ENCODE measurements at places on chromosomes 4 and X. TPM values are rescaled to one million over a fixed set of nuclear protein-coding genes. Genes with fewer than 3 reads are reported as not detected.

- no peaks in the 10 kb centered on the region for H3K4me1 ChIP-seq
- no peak overlapping the region for H3K4me3 ChIP-seq
- no peak overlapping the region for H3K27ac ChIP-seq
- H3K36me3 ChIP-seq = no peaks in the 10 kb centered on the region
Observed at GRCh38 chr4:184655889-184656869, 6.6 kb downstream of the PRIMPOL start.

Gene SOWAHB
- total RNA-seq = 6.3 TPM

GRCh38 chr4:83651846-83652245 lies 115.9 kb downstream of the GPAT3 start:
- peaks cover 8% of the 10 kb centered on the region for H3K4me1 ChIP-seq
- no peaks in the 10 kb centered on the region for H3K36me3 ChIP-seq
- no peaks in the 10 kb centered on the region for H3K27me3 ChIP-seq
- peak overlapping the region; percentile 43 for H3K27ac ChIP-seq
- peak; percentile 66 for DNase-seq

- no peaks in the 10 kb centered on the region for H3K4me1 ChIP-seq
- no peak overlapping the region for H3K27ac ChIP-seq
- DNase-seq = no peak
- H3K27me3 ChIP-seq = no peaks in the 10 kb centered on the region
- H3K4me3 ChIP-seq = no peak overlapping the region
Observed at GRCh38 chr4:130023088-130023487, 927.1 kb downstream of the C4orf33 start.

DNA sequence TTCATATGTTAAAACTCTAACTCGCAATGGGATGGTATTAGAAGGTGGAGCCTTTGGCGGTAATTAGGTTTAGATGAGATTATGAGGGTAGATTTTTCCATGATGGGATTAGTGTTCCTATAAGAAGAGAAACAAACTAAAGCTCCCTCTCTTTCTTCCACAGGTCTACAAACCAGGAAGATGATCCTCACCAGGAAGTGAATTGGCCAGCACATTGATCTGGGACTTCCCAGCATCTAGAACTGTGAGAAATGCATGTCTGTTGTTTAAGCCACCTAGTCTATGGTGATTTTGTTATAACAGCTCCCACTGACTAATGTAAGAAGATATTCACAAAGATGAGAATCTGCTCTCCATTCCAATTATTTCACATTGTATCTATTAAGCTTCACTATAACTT lies 2266.9 kb downstream of the PCDH7 start:
- H3K4me3 ChIP-seq = no peak overlapping the region
- DNase-seq = no peak
- peaks cover 21% of the 10 kb centered on the region for H3K4me1 ChIP-seq

DNA sequence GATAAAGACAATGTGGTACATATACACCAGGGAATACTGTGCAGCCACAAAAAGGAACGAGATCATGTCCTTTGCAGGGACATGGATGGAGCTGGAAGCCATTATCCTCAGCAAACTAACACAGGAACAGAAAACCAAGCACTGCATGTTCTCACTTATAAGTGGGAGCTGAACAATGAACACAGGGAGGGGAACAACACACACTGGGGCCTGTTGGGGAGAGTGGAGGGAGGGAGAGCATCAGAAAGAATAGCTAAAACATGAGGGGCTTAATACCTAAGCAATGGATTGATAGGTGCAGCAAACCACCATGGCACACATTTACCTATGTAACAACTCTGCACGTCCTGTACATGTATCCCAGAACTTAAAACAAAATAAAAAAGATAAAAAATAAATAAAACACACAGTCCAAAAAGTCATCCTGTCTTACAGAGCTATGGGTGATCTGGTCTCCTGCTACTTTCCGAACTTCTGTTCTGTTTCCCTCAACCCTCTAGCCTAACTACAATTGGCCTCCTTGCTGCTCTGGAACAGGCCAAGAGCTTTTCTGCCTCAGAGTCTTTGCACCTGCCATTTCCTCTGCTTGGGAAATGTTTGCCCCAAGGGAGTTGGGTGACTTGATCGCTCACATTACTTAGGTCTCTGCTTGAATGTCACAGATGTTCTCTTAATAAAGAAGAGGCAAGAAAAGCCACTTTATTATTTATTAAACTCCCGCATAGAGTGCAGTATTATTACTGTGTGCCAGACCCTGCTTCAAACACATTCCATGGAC lies 1.1 kb upstream of the CD38 start:
- H3K27me3 ChIP-seq = no peaks in the 10 kb centered on the region
- no peak for DNase-seq
- no peaks in the 10 kb centered on the region for H3K36me3 ChIP-seq

DNA sequence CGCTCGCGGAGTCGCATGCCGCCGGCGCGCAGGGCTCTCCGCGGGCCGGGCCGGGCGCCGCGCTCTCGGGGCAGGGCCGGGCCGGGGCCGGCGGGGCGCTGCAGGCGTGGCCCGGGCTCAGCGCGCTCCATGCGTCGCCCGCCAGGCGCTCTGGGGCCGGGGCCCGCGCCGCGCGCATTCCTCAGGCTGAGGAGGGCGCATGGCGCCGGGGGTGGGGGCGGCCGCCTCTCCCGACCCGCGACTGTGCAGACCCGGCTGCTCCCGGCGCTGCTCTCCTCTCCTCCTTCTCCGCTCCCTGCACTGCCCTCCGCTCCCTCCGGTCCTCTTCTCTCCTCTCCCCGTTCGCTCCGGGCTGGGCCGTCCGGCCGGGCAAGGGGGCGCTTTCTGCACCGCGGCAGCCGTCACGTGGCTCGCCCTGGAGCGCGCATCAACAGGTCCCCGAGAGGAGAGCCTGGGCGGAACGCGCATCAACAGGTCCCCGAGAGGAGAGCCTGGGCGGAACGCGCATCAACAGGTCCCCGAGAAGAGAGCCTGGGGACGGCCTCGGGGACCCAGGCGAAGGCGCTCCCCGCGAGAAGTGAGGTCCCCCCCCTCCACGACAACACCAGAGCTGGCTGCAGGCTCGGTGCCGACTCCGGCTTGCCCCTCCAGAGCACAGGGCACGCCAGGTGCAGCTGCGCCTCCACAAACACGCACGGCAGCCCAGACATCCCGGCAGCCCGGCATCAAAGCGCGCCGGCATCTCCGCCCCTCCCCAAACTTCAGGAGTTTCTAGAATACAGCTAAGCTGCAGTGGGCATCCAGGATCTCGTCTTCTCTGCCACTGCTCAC lies 12.9 kb downstream of the PPP2R3B start:
- H3K27me3 ChIP-seq = no peaks in the 10 kb centered on the region
- H3K36me3 ChIP-seq = no peaks in the 10 kb centered on the region
- DNase-seq = no peak
- H3K4me3 ChIP-seq = peak overlapping the region; percentile 57
- H3K27ac ChIP-seq = no peak overlapping the region

DNA sequence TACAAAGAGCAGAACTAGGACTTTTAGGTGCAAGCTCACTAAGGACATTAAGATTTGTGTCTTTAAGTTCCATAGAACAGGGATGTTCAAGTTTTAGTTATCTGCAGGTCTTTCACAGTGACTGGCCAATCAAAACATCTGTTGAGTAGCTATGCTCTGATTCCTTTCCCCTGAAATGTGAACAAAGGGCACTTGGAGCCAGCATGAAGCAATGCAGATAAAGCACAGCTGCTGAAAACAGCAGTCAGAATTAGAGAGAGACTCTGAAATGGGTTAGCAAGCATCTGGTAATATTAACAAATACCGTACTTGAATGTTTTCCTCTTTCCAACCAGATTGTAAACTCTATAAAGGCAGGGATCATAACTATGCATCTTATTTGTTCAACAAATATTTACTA lies 276.9 kb downstream of the RAB28 start:
- H3K36me3 ChIP-seq = no peaks in the 10 kb centered on the region
- DNase-seq = no peak
- no peaks in the 10 kb centered on the region for H3K4me1 ChIP-seq

Gene NAP1L2
- total RNA-seq = 8.6 TPM

DNA sequence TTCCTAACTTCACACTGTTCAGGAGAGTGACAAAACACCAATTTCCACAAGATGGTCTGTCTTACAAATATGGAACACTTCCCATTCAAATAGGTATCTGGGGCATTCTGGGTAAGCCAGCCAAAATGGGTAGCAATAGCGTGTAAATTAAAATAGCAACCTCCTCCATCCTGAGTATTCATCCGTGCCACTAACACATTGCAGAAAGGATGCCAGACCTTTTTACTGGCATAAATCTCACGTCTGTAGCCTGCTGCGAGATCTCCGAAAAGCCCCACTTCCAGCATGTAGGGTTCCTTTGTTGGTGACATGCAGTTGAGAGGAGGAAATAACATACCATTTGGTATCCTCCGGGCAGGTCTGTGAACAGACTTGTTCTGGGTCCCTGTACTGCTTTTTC lies 52.7 kb upstream of the RAI2 start:
- no peaks in the 10 kb centered on the region for H3K36me3 ChIP-seq
- no peak overlapping the region for H3K27ac ChIP-seq
- no peaks in the 10 kb centered on the region for H3K4me1 ChIP-seq
- H3K4me3 ChIP-seq = no peak overlapping the region

DNA sequence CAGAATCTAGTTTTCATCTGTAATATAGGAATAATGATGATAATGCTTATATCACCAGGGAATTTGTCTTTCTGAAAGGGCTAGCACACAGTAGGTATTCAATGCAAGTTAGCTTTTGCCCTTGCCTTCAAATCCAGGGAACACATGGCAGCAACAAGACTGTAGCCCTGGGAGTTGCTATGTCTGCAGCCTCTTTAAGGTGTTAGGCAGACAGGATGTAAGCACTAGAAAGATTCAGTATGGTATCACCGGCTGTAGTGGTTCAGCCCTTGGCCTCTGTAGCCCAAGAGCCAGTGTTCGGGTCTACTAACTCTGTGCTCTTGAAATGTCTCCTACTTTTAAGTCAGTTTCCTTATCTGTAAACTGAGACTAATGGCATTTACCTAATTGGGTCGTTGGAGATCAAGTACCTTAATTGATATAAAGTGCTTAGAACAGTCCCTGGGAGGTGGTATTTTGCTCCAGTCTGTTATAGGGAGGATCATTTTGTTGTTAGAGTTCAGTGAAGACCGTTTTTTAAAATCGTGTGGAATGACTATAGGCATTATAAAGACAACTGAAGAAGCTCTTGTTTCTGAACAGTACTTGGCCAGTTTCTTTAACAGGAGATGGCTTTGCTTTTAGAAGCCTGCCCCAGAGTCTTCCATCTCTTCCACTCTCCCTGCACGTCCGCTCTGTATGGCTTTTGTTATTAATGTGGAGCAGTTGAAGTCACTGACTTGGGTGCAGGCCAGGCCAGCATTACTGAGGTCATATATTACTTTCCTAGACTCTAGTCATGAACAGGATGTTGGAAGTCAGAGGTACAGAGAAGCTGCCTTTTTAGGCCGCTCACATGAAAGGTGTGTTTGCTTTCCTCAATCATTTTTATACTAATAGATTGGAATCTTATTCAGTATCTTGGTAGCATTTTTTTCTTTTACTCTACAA lies 44.8 kb downstream of the GAB1 start:
- H3K4me3 ChIP-seq = peak overlapping the region; percentile 27
- H3K27ac ChIP-seq = peak overlapping the region; percentile 55
- H3K36me3 ChIP-seq = no peaks in the 10 kb centered on the region
- H3K4me1 ChIP-seq = peaks cover 23% of the 10 kb centered on the region
- peak; percentile 88 for DNase-seq

GRCh38 chrX:27924261-27924660 lies 57.0 kb downstream of the DCAF8L1 start:
- DNase-seq = peak; percentile 42
- no peaks in the 10 kb centered on the region for H3K27me3 ChIP-seq
- H3K4me1 ChIP-seq = 0 out of 2 replicates have a peak, but pooled peaks cover 6% of the 10 kb centered on the region
- no peak overlapping the region for H3K4me3 ChIP-seq
- no peaks in the 10 kb centered on the region for H3K36me3 ChIP-seq

- no peak overlapping the region for H3K4me3 ChIP-seq
- no peaks in the 10 kb centered on the region for H3K36me3 ChIP-seq
- no peak overlapping the region for H3K27ac ChIP-seq
- no peaks in the 10 kb centered on the region for H3K27me3 ChIP-seq
- no peak for DNase-seq
Observed at GRCh38 chr4:187493661-187494060, 501.9 kb upstream of the ZFP42 start.

Gene ESX1
- not detected for total RNA-seq

- H3K36me3 ChIP-seq = no peaks in the 10 kb centered on the region
- no peak overlapping the region for H3K4me3 ChIP-seq
- peaks cover 12% of the 10 kb centered on the region for H3K4me1 ChIP-seq
- peak; percentile 79 for DNase-seq
Observed at GRCh38 chr4:72858328-72858727, 211.2 kb downstream of the COX18 start.

- H3K4me1 ChIP-seq = no peaks in the 10 kb centered on the region
- no peak overlapping the region for H3K27ac ChIP-seq
- H3K4me3 ChIP-seq = no peak overlapping the region
- no peak for DNase-seq
- no peaks in the 10 kb centered on the region for H3K36me3 ChIP-seq
Observed at GRCh38 chr4:48308901-48309300, 32.4 kb upstream of the SLAIN2 start.

DNA sequence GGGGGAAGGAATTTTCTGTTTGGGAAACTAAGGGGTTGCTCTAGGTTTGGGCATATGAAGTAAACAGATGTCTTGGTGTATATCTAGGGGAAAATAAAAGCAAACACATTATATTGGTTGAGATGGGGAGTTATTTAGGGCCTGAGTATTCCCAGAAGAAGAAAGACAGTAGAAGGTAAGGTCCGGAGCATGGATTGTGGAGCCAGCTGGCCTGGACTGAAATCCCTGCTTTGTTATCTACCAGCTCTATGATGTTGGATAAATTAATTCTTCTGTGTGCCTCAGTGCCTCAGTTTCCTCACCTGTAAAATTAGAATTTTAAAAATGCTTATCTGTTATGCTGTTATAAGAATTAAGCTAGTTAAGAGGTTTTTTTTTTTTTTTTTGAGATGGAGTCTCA lies 272.3 kb upstream of the RPS6KA3 start:
- no peak overlapping the region for H3K4me3 ChIP-seq
- no peaks in the 10 kb centered on the region for H3K4me1 ChIP-seq
- DNase-seq = no peak
- no peaks in the 10 kb centered on the region for H3K36me3 ChIP-seq
- no peak overlapping the region for H3K27ac ChIP-seq

DNA sequence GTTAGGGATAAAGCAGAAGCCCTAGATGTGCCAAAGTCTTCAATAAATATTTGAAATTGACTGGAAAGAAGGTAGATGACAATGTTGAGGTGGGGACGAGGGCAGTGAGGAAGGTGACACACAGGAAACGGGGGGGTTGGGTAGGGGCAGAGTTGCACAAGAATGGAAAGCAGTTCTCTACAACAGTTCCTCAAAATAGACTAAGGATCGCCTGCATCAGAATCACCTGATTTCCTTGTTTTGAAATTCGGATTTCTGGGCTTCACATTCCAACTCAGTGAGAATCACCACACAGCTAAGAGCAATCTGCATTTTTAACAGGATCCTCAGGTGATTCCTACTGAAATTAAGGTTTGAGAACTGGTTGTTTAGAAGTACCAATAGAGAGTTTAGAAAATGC lies 70.6 kb downstream of the ARFIP1 start:
- H3K4me3 ChIP-seq = no peak overlapping the region
- peak; percentile 41 for DNase-seq
- H3K36me3 ChIP-seq = peaks cover 9% of the 10 kb centered on the region
